ENCODE measurements at places on chromosomes 4 and X. TPM values are rescaled to one million over a fixed set of nuclear protein-coding genes. Genes with fewer than 3 reads are reported as not detected.

The DDX53 gene
- not detected for total RNA-seq

The FAT1 gene
- 519 TPM for total RNA-seq

The SUPT20HL2 gene
- total RNA-seq = not detected

The APELA gene
- total RNA-seq = not detected

The TCEAL7 gene
- total RNA-seq = 16.1 TPM

The NALF2 gene
- not detected for total RNA-seq

The MAP7D3 gene
- total RNA-seq = 21.7 TPM

The CSAG2 gene
- total RNA-seq = not detected
